ENCODE measurements at places on chromosomes 7 and 10. TPM values are rescaled to one million over a fixed set of nuclear protein-coding genes. Genes with fewer than 3 reads are reported as not detected.

Gene TPST1
- total RNA-seq = 51.0 TPM

Gene HDAC9
- 63.3 TPM for total RNA-seq

Gene HABP2
- total RNA-seq = not detected

Gene UCN3
- total RNA-seq = not detected

Gene FOXI2
- not detected for total RNA-seq
